Activated naive CD8-positive, alpha-beta T cell treated with anti-CD3 and anti-CD28 coated beads, Interleukin-2, amount 10 ng/mL, durations not matched to agents 7 days and 5 days (primary cell): ENCODE measurements at places on chromosomes 5 and 9. TPM values are rescaled to one million over a fixed set of nuclear protein-coding genes. Genes with fewer than 3 reads are reported as not detected.

Gene RAI14
- 0.77 TPM for total RNA-seq

Gene EQTN
- not detected for total RNA-seq

DNA sequence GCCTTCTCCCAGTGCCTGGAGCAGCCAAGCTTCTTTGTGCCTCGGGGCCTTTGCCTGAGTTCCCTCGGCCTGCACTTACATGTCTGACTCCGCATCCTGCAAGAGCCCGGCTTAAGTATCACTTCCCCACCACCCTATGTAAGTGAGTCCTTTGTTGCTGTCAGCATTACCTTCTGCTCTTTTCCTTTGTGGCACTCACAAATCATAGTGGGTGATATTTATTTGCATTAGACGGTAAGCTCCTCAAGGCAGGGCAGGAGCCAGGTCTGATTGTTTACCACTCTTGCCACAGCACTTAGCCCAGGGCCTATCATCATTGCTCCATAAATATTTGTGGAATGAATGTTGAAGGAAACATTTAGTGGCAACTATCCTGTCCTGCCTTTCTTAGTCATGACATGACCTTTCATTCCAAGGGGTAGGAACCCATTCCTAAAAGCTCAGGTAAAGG is 4.8 kb downstream of the GM2A start:
- no peak for DNase-seq

DNA sequence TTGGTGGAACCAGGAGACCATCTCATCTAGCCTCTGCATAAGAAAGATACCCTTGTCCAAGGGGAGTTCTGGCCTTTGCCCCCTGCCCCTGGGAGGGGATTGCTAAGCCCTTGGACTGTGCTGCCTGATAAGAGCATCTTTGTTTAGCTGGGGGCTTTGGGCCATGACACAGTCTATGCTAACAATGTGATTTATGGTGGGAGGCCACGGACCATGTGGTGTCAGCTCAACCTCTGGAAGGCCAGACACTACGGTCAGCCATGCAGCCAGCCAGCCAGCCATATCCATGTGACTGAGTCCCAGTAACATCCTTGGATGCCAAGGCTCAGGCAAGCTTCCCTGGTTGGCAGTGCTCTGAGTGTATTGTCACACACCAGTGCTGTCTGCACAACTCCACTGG is 244.4 kb downstream of the FSTL4 start:
- DNase-seq, result no peak

Gene CAMK4
- total RNA-seq, result 154 TPM

Gene SLC6A7
- not detected for total RNA-seq

GRCh38 chr5:98880151-98880550 is 48.7 kb downstream of the CHD1 start:
- DNase-seq, result no peak

GRCh38 chr9:8534828-8535227 is 735.2 kb upstream of the DMAC1 start:
- no peak for DNase-seq
